Activated T-helper 2 cell treated with anti-CD3 and anti-CD28 coated beads, Interferon-gamma antibody, Interleukin-2, Interleukin-4, amounts not matched to agents 10 μg/mL and 5 μg/mL and 100 μg/mL, durations not matched to agents 14 hours and 24 hours and 36 hours (primary cell): ENCODE measurements at places on chromosomes 5 and 9.

DNA sequence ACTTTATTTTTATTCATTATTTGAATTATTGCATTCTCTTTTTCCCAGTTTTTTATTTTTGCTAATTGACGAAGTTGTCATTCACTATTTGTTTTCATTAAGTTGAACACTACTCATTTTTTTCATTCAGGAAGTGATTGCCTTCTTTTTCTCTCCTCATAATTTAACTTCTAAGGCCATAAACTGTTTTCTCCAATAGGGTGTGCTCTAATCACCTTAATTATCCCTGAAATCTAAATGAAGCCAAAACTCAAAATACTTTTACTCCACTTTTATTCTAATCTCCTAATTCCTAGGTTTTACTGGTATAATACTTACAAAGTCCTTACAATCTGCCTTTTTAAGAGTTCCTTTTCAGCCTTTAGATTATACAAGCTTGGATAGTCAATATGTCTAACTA is 2.9 kb upstream of the OR13C2 start:
- no peak for DNase-seq

GRCh38 chr5:130065617-130066016 is 161.4 kb downstream of the CHSY3 start:
- no peak for DNase-seq

GRCh38 chr5:159663986-159664385 is 252.3 kb upstream of the ADRA1B start:
- DNase-seq = no peak

GRCh38 chr5:107380654-107381053 is 290.1 kb downstream of the EFNA5 start:
- DNase-seq = no peak

GRCh38 chr9:72718503-72718902 is 197.1 kb downstream of the TMC1 start:
- no peak for DNase-seq

DNA sequence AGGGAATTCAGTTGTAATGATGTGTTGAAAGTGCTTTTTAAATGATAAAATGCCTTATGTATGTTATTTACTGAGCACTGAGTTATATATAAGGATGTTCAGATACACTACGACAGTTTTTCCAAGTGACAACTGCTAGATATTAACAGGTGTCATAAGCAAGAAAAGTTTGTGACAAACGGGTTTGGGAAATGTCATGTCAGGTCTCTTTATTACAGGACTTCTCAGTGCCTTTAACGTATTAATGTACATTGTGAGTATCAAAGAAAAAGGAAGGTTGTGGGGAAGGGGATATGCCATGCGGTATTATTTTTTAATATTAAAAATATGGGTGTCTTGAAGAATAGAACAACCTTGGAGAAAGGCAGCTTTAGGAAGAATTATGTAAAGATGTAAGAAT is 56.4 kb downstream of the RAI14 start:
- no peak for DNase-seq

DNA sequence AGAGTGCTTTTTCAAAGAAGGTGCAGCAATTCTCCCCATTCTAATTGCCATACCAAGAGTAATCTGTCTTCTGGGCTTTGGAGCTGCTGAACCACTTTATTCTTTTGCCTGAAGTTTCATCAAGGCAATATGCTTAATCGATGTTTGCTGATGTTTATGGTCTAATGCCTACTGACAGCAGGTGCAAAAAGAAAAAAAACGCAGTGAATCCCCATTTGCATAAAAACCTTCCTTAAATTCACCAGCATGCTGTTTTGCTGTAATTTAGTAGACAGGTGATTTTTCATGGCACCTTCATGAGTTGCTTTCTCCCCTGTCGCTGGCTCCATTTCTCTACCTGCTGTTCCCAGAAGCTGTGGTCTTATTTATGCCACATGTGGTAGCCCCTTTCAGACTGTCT is 83.1 kb upstream of the MAST4 start:
- DNase-seq = no peak

DNA sequence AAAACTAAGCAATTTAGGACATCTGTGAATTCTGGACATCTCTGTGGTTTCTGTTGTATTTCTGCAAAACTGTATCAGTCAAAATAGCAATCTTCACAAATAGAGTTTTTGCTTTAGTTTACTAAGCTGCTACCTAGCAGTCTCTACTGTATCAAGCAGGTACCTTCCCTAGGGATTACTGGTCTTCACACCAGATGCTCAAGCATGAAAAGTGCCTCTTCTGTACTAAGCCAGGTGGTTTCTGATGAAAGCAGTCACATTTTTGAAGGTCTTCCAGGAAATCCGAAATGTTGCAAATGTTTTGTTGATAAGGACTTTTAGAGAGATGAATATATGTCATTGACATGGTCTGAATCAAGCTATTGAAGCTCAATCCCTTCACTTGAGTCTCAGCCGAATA is 540.0 kb downstream of the KCTD16 start:
- DNase-seq = no peak

GRCh38 chr5:55143624-55144023 is 16.3 kb upstream of the GPX8 start:
- DNase-seq = no peak

- no peak for DNase-seq
Measured at GRCh38 chr9:125966466-125966865, 219.3 kb downstream of the PBX3 start.

GRCh38 chr9:82504620-82505019 is 516.0 kb downstream of the SPATA31D1 start:
- DNase-seq = no peak

DNA sequence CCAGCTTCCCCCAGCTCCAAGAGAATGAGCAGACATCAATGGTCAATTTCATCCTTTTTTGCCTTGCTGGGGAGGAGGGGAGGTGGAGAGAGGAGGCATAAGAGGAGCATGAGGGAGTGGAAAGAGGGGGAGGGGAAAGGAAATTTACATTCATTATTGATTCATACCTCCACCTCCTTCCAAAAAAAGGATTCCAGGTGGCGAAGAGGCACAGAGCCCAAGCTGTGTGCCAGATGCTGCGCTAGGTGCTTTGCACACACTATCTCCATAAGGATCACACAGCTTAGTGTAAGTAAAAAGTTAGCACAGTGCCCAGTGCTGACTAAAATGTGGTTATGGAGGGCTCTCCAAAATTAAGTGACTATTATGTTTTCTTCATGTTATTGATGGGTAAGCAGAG is 11.0 kb downstream of the ASTN2 start:
- no peak for DNase-seq
